ENCODE measurements at places on chromosomes 12 and 14.

- DNase-seq: no peak
Measured at GRCh38 chr14:39038542-39038941, 64.5 kb downstream of the SEC23A start.

- peak; percentile 29 for DNase-seq
Measured at GRCh38 chr12:31876568-31877424, 82.4 kb upstream of the RESF1 start.

DNA sequence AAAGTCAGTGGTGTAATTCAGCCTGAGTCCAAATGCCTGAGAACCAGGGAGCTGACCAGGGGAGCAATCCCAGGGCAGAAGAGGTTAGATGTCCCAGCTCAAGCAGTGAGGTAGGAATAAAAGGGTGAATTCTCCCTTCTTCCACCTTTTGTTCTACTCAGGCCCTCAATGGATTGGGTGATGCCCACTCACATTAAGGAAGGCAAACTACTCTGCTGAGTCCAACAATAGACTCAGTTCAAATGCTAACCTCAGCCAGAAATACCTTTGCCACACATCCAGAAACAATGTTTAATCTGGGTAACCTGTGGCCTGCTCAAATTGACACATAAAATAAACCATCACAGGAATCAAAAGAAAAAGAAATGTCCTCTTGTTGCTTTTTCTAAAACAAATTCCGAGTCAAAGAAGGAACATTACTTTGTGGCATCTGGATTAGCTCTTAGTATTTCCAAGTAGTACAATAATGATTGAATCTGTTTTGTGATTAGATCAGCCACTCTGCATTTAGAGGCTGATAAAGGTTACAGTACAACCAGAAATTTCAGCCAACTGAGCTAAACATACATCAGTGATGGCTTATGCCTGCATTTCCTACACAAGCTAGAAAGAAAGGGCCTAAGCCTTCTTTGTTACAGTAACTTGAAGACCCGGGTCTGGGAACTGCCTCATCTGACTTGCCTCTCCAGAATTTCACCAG is 43.6 kb upstream of the TRIM9 start:
- no peak for DNase-seq

DNA sequence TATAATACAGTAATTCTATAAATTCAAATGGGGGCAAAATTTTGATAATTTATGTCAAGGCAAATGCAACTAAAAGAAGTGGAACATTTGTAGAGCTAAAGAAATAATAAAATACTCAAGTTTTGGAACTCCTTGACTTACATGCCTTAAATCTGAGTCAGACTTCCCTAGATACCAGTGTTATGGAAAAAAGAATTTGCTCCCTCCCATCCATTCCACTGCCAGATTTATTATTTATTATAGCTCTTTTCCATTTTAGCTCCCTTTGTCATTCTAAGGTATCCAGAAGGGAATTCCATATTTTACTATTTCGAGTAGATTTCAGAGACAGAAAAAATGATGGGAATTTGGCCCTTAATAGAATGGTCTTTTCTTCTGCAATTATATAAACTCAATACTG is 44.0 kb downstream of the RHOJ start:
- no peak for DNase-seq

- DNase-seq: no peak
Measured at GRCh38 chr12:26713885-26714383, 119.1 kb downstream of the ITPR2 start.

DNA sequence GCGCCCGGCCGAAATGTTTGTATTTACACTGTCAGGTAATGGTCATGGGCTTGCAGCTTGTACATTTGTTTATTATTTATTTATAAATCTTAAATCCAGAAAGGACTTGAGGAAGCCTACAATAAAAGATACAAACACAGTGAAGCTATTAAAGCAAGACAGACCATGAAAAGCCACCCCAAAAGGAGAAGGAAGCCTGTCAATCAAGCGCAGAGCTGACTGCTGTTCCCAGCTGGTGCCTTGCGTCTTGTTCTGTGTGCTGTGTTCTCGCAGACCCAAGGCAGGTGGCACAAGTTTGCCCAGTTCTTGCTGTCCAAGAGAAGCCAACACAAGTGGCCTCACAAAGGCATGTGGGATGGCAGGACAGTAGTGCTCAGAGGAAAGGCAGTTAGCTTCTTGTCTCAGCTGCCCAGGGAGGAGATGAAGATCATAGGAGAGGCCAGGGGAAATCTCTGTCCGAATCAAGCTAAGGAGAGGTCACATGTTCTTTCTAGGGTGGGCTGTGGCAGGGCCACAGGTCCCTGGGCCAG is 73.2 kb downstream of the SLC25A47 start:
- no peak for DNase-seq

DNA sequence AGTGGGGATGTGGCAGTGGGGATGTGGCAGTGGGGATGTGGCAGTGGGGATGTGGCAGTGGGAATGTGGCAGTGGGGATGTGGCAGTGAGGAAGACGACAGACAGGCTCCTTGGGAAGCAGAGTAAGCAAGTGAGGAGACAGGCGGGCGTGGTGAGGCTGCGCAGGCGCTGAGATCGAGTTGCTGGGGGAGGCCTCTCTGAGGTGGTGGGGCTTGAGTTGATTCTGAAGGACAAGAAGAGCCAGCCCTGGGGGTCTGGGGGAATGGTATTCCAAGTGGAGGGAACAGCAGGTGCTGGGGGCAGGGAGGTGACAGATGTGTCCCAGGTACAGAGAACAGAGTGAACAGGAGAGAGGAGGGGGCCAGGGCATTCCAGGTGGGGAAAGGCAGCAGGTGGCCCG is 33.8 kb upstream of the TSPAN9 start:
- no peak for DNase-seq

- no peak for DNase-seq
Measured at GRCh38 chr14:63890553-63890952, 37.7 kb downstream of the SYNE2 start.

- no peak for DNase-seq
Measured at GRCh38 chr12:89993632-89994031, 285.0 kb upstream of the ATP2B1 start.

DNA sequence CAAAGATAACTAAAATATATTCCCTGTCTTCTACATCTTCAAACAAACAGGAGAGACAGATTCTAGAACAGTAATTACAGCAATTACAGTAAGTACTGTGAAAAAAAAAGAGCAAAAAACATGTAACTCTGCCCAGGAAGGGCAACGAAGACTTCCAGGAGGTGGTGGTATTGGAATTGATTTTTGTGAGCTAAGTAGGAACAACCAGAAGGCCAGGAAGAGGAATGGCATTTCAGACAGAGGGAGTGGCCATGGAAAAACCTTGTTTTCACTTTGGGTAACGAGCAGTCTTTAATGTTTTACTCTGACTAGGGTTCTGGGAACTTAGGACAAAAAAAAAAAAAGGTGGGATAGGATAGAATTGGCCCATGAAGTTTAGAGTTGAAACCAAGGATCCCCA is 196.3 kb upstream of the PLEKHG7 start:
- no peak for DNase-seq

DNA sequence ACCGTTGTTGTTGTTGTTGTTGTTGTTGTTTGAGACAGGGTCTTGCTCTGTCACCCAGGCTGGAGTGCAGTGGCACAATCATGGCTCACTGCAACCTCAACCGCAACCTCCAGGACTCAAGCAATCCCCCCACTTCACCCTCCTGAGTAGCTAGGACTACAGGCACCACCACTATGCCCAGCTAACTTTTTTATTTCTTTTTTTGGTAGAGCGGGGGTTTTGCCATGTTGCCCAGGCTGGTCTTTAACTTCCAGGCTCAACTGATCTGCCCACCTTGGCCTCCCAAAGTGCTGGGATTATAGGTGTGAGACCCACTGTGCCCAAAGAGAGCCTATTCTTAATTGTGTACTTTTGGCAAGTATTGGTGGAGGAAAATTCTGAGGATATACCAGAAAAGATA is 25.7 kb downstream of the MOK start:
- no peak for DNase-seq

DNA sequence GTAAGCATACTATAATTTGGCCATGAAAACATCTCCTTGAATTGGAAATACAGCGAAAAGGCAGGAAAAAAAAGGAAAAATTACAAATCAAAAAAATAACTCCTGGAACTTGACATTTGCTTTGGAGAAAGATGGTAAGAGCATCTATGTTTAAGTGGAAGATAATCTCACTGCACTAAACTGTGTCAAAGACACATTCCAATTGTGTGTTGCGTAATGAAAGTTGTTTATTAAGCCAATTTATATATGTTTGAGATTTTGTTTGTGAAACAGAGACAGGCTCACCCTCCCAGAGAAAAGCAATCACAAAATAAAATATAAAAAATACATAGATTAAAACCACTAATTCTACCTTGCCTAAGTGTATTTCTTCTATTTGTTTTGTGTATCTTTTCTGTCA is 11.1 kb upstream of the ATXN7L3B start:
- no peak for DNase-seq

- no peak for DNase-seq
Measured at GRCh38 chr14:85218982-85219381, 311.0 kb upstream of the FLRT2 start.

- no peak for DNase-seq
Measured at GRCh38 chr12:22738945-22739344, 114.0 kb downstream of the ETNK1 start.

DNA sequence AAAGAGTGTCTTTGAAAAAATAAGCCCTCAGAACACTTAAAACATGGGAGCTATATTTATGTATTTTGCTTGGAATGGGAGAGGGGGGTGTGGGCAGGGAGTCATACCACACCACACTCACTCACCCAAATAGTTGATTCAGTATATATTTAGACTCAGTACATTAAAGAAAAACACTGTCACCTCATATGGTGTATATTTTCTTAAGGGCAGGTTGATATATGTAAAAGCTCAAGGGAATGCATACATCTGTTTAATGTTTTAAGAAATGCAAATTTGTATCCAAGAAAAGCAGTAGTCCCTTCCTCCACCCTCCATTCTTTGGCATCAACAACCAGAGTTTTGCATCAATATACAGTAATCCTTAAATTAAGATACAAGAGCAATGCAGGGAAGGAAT is 1.4 kb downstream of the NFYB start:
- DNase-seq: no peak

- no peak for DNase-seq
Measured at GRCh38 chr14:62734831-62735230, 310.4 kb downstream of the KCNH5 start.

DNA sequence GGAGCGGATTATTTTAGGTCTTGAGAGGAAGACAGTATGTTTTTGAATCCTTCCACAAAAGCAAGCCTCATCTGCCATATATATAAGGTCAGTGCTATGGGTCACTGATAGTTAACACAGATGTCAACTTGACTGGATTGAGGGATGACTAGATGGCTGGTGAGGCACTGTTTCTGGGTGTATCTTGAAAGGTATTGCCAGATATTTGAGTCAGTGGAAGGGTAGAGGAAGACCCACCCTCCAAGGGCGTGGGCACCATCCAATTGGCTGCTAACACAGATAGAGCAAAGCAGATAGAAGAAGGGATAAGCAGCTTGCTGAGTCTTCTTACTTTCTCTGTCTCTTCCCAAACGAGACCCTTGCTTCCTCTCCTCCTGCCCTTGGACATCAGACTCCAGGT is 185.0 kb upstream of the BTG1 start:
- DNase-seq: no peak

DNA sequence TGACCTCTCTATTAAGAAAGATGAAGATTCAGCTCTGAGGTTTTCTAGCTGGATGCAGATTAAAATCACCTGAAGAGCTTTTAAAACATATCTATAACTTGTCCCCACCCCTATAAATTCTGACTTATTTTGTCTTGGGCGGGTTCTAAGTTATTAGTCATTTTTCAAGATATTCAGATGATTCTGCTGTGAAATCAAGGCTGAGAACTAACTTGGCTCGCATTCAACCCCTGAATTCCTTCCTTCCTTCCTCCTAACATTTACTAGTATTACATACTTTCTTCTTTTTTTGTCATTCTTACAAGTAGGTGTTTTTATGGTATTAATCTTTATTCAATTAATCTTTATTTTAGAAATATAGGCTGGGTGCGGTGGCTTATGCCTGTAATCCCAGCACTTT is 55.4 kb downstream of the SSPN start:
- DNase-seq: no peak

GRCh38 chr12:132205271-132206045 is 61.2 kb downstream of the NOC4L start:
- DNase-seq: no peak

- no peak for DNase-seq
Measured at GRCh38 chr12:96908423-96908675, 1.3 kb downstream of the NEDD1 start.

DNA sequence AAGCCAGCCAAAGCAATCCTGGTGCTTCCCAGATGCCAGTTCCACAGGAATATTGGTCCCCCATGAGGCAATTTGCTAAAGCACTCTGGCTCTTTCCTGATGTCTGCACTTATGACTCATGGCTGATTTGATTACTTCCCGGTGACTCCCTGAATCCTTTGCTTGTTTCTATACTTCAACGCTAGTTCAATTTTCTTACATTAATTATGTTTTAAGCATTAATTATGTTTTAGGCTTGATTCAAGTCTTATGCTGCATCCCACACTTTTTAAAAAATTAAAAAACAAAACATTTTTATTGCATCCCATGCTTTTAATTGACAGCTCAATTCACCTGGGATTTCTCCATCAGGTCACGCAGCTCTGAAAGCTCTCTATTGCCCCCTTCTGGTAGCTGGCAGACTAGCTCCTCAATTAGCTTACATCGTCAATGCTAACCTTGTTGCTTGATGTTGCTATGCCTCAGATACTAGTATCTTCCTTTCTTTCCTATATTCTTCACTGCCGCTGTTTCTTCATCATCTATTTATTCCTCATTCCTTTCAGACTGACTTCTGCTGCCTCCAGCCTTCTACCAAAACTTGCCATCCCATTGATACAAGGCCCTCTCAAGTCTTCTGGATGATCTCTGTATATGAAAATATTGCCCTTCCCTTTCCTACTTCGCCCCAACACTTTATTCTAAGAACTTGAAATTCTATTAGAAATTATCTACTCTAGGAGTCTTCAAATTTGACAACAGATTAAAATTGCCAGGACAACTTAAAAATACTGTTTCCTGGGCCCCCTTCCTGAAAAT is 32.0 kb downstream of the TSHR start:
- peak; percentile 75 for DNase-seq

DNA sequence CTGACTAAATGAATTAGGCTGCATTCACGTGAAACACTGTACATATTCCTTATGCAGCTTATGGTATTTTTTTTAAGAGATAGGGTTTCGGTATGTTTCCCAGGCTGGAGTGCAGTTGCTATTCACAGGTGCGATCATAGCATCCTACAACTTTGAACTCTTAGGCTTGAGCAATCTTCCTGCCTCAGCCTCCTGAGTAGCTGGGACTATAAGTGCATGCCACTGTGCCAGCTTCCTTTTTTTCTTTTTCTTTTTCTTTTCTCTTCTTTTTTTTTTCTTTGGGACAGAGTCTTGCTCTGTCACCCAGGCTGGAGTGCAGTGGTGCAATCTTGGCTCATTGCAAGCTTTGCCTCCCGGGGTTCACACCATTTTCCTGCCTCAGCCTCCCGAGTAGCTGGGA is 35.8 kb upstream of the SPPL3 start:
- DNase-seq: no peak

DNA sequence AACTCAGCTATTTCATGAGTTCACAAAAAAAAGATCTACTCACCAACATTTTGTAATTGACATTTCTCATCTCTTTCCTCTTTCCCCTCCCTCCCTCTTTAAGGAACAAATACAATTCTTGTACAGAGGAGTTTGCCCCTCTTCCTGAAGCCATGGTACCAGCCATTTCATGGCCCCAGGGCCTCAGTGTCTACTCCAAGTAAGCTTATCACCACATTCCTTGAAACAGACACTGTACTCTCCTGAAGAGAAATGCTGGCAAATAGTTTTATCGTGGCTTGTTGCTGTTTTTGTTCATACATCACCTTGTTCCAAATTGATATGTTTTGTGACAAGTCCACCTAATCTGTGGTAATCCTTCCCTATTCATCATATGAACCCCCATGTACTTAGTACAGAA is 29.7 kb upstream of the IGF1 start:
- no peak for DNase-seq

All from CD4-positive, alpha-beta T cell treated with Interleukin-12 subunit alpha and Interleukin-12 subunit beta, for 1 hour (primary cell).